ENCODE measurements at places on chromosomes 3 and 15. TPM values are rescaled to one million over a fixed set of nuclear protein-coding genes. Genes with fewer than 3 reads are reported as not detected.

GRCh38 chr3:79490165-79491028 is 277.4 kb downstream of the ROBO1 start:
- no peak for DNase-seq

DNA sequence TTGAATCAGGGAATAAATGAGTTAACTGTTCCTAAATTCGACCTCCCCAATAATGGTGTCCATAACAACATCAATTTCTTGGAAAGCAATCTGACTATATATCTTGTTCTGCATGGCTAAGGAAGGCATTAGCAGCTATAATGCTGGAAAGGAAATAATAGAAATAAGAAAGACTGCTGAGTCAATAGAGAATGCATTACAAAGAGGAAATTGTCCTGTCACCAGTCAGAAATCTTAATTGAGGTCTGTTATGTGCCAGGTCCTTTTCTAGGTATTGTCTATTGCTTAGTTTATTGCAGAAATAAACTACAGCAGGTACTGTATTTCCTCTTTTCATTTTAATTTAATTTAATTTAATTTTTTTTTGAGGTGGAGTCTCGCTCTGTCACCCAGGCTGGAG is 5.9 kb upstream of the PPP1R2 start:
- no peak for DNase-seq

DNA sequence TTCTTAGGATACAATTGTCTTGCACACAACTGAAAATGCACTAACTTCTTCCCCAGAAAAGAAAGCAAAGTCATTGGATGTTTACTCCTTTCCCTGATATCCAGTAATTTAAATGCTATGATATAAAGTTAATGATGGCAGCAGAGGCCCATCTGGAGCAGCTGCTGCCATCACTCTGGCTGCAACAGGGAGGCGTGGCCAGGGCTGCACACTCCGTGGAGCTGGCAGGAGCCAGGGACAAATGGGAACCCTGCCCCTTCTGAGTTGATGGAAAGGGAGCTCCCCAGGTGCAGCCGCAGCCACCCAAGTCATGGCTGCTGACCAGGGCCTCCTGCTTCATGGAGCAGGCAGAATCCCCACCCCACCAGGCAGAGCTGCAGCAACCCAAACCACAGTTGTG is 72.6 kb upstream of the ALDH1A3 start:
- no peak for DNase-seq

DNA sequence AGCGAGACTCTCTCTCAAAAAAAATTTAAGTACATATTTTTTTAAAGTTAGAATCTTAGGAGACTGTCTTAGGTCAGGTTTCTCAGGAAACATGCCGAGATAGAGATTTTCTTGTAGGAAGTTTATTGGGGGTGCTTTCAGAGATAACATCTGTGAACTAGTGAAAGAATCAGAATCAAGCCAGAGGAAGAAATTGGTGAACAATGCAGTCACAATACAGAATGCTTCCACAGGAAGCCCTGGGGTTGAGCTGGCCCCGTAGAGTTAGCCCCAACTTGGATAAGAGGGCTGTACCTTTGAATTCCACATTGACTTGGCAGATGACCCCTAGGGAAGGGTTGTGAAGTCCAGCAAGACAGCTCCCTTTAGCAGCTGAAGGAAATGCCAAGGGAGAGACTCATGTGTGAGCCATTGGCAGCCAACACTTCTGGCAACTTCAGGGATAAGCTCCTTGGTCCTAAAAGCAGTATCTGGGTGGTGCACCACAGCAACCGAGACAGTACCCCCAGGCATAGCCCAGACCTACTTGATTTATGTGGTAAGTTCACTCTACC is 7.1 kb upstream of the PLCB2 start:
- DNase-seq, result no peak

DNA sequence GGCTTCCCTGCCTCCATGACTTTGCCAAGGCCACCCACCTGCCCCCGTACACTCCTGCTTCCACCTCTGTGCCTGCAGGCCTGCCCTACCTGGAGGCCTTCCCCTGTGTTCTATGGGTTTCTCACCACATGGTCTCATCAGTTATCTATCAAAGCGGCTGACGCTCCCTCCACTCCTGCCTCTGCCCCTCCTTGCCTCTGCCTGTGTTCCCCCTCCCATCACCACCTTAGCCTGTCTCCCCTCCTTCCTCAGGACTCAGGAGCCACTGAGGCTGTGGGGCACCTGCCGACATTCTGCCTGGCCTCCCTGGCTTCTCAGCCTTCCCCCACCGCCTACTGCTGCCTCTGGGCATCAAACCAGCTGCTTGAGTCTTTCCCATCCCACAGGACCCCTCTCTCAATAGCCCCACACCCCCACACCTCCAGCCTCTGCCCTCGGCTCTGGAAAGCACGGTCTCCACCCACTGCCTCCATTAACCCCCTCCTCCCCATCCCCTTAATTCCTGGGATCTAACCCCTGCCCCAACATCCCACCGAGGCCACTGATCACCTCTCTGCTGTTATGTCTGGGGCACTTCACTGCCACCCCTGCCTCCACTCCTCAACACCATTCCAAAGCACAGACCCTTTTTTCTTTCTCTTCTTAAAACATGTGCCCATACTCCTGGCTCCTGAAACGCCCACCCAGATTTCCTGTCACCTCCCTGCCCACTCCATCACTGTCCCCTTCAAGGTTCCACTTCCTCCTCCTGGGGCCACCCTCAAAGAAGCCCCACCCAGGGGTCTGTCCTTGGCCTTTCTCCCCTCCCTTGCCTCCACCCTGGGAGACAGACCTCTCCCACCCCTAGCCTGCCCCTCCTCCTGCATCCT is 24.4 kb upstream of the CYP11A1 start:
- DNase-seq, result no peak

The MAN2A2 gene
- 41.7 TPM for total RNA-seq

DNA sequence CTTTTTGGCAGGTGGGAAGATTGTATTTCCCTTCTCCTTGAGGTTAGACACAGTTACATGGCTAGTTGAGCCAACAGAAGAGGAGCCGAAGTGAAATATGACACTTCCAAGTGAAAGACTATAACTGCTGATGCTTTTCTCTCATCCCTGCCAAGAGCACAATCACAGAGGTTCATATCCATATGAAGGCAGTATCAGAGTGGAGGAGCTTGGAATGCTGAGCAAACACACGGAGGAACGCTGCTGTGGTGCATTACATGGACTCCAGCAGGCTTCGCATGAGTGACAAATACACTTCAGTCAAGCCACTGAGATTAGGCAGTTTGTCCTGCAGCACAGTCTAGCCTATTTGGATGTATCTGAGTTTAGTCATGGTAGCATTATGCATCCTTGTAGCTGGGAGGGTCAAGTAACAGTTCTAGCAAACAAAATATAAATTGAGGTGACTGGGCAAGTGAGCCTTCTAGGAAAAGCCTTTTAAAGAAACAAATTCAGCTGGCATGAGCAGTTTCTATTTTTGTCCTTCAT is 5.4 kb downstream of the IQCF6 start:
- DNase-seq, result no peak

- no peak for DNase-seq
Observed at GRCh38 chr15:57385923-57386390, 9.7 kb downstream of the CGNL1 start.
